Stimulated activated CD8-positive, alpha-beta memory T cell treated with anti-CD3 and anti-CD28 coated beads, Interleukin-7, amount 100 ng/mL, for 4 hours (primary cell): ENCODE measurements at places on chromosomes 12 and 14.

GRCh38 chr12:87509237-87509820 lies 519.9 kb downstream of the C12orf50 start:
- no peak for DNase-seq

DNA sequence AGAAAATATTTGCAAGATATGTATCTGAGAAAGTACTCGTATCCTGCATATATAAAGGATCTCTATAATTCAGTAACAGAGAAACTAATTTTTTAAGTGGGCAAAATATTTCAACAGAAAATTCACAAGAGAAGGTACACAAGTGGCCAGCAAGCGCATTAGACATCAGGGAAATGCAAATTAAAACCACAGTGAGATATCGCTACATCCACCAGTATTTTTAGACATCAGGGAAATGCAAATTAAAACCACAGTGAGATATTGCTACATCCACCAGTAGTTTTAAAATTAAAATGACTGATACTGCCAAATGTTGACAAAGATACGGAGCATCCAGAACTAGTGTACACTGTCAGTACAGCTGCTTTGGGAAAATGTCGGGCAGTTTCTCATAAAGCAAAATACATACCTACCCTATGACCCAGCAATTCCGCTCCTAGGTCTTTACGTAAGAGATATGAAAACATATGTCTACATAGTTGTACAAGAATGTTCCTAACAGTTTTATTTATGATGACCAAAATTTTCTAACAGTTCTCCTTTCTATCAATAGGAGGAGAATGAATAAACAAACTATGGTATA lies 2.8 kb upstream of the KCNK13 start:
- DNase-seq: no peak

- no peak for DNase-seq
Observed at GRCh38 chr14:93369713-93370266, 22.8 kb downstream of the COX8C start.

GRCh38 chr12:69366796-69367195 lies 7.3 kb downstream of the YEATS4 start:
- no peak for DNase-seq

DNA sequence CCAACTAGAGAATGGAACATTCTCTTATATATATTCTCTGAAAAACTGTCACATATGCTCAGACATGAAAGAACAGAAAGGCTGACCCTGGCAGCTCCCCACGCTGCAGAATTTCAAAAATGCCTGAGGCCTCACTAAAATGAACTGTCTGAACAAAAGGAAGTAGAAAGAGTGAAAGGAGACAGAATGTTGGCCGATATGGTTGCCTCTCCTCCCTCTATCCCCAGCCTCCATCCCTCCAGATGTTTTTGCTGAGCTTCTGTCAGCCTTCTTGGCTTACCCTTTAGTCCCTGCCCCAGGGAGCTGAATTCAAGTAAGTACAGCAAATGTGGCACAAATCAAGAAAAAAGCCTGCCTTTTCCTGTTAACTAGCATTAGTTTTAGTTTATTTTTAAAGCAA lies 6.9 kb downstream of the SMCO2 start:
- no peak for DNase-seq

- no peak for DNase-seq
Observed at GRCh38 chr12:54689034-54689372, 40.8 kb upstream of the DCD start.

DNA sequence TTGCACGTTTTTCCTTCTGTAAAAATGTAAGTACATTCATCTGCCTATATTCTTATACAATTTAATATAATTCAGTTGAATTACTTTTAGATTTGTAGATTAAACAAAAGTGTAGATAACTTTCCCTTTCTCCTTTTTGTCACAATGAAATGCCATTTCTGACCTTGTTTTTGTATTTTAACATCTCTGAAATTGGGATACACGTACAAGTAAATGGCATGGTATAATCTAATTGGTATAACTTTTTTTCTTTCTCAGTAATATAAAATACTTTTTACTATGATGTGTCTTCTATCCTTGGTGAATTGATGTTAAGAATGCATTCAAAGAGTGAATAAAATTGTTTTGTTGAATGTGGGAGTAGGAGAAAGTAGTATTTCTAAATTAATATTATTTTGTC lies 210.0 kb downstream of the ERC1 start:
- DNase-seq: no peak

GRCh38 chr12:105330931-105331804 lies 677 bp downstream of the C12orf75 start:
- DNase-seq: no peak

- no peak for DNase-seq
Observed at GRCh38 chr12:130199581-130200390, 37.5 kb downstream of the FZD10 start.

GRCh38 chr12:67025543-67026114 lies 243.5 kb upstream of the CAND1 start:
- no peak for DNase-seq
